Amniotic stem cell (primary cell): ENCODE measurements at places on chromosomes 3 and 15.
A peak's percentile ranks its signal among the peaks of the same experiment; 100 is the strongest.

DNA sequence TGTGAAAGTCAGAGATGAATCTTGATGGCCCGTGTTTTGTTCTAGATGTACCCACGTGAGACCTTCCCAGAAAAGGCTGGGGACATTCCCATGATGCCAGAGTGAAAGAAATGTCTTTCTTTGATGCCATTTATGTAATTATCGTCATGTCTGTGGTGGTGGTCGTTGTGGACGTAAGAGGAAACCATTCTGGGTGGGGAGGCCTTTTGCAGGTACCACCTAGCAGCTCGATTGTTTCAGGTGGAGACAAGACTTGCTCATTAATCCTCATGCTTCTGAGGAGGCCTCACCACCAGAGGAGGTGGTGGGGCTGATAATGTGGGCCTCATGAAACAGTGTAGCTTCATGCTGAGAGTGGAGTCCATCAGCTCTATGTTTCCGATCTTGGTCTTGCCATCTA is 58.1 kb upstream of the USP3 start:
- no peak for DNase-seq

DNA sequence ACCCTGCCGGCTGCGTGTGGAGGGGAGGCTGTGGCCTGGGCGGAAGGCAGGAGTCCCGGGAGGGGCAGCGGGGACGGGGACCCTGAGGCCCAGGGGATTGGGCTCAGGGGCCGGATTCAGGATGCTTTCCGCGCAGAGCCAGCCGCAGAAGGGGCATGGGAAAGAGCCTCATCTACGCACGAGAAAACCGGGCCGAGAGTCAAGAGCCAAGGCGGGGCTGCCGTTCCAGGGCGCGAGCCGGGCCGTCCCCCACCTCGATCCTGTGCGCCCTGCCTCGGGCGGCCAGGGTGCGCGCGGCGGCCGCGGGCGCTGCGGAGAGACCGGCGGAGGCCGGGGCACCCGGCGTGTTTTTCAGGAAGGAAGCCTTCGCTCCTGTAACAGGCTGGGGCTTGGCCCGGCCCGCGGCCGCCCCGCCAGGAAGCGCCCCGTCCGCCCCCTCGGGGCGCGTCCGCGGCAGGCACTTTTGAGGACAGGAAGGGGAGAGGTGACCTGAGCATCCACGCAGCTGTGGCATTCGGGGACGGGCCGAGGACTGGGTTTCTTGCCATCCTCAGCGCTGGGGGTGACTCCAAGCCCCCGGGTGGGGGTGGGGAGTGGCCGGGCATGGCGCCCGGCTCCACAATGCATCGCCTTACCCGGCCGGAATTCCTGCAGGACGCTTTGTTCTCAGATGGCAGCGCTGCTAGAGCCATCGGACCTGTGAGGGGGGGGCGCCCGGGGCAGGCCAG is 62.3 kb upstream of the GATA2 start:
- no peak for DNase-seq

GRCh38 chr3:175386630-175387029 is 527.5 kb downstream of the NAALADL2 start:
- peak; percentile 80 for DNase-seq

- peak; percentile 53 for DNase-seq
Measured at GRCh38 chr15:39135989-39136388, 444.9 kb upstream of the THBS1 start.

DNA sequence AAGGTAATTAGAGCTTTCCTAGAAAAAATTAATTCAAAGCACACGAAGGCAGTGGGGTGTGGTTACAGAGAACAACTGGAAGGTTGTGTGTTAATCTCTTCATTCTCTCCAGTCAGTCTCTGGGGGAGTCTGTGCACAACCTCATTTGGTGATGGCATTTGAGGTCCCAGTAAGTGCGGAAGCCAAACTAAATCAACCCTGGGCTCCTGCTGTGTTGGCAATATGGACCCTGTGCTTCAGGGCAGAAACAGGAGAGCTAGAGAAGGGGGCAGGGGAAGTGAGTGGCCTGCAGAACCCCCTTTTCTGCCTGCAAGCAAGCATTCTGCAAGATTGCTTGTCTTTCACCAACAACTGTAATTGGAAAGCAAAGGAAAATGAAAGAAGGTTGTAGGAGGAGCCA is 195.9 kb upstream of the ST8SIA2 start:
- no peak for DNase-seq

DNA sequence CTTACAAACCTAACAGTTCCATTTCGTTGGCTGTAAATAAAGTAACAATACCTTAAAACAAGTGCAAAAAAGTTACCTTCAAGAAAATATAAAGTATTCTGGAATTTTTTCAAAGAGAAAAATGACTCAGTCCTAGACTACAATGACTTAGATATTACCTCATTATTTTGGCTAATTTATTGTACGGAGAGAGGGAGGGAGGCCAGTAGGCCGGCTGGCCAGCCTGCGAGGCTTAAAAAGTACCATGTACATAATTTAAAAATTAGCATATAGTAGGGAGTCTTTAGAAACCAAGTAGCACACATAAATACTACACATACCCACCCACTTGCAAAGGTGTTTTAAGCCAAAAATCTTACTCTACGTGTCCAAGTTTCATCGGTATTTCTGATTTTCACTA is 41.9 kb upstream of the MAP4 start:
- DNase-seq = no peak

DNA sequence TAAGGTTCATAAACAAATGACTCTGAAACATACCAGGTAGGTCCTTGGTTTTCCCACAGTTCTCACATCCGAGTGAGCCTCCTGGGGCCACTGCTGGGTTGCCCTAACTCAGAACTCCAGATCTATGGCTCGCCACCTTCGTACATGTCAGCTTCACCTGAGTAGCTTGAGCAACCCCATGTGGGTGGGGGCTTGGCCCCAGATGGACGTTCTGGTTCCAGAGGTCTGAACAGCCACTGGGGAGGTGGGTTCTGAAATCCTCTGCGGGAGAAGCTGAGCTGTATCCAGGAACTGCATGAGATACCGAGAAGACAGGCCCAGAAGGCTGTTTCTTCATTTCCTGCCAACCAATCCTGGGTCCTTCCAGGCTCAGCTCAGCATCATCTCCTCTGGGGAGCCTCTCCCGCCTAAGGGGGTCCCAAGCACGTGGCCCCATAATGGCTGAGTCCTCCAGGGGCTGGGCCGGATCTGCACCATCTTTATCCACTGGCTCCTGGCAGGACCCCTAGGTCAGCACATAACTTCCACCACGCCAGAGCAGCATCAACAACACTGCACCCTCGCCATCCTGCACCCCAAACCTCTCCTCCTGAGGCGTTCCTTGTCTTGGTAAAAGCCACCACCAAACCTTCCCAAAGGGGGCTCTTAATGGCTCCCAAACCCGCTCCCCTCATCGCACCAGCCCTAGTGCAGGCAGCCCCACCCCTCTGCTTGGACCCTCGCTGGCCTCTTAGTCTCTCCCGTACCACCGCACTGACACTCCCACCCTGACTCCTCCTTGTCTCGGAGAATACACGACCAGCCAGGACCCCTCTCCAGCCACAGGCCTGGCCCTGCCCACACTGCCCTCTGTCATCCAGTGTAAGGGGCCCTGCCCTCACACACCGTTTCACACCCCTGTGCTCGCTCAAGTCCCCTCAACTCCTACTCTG is 39.8 kb downstream of the PCSK6 start:
- DNase-seq = no peak

DNA sequence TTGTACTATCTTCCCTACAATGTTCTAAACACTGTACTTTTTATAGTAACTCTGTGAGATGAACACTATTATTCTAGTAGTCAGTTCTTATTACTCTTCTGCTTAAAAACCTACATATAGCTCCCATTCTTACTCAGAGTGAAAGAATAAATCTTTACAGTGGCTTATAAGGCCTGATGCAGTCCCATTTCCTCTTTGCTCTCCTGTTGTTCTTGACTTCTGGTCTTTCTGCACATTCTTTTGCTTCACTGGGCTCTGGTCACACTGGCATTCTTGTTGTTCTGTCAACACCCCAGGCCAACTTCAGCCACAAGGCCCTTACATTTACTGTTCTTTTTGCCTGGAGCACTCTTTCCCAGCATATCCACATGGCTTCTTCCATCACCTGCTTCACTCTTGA is 58.2 kb upstream of the TP63 start:
- no peak for DNase-seq

GRCh38 chr3:149277331-149277813 is 55.7 kb upstream of the CP start:
- DNase-seq = peak; percentile 25

DNA sequence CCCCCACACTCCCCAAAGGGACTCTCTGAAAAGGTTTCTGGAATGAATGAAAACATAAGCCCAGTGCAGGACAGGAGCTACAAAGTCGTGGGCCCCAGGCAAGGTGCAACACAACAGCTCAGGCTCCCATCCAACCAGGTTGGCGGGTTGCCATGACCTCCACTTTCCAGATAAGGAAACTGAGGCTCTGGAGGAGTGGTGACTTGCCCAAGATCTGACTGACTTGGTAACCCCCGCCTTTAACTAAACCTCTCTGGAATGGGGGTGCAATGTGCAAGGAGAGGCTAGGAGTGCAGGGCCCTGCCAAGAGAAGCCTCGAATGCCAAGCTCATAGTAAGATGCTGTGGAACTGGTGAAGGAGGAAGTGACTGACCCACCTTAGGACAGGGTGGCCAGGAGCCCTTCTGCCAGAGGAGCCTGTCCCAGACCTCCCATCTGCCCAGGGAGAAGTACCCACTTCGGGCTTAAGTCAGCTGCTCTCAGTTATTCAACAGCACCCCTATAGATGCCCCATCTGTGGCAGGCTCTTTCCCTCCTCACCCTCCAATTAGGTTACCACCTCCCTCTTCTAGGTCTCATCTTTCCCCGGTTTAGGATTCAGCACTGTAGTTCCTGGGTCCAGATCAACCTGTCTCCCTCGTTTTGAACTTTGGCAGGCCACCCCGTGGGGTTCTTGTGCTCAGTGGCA is 553 bp upstream of the TNNC1 start:
- no peak for DNase-seq

DNA sequence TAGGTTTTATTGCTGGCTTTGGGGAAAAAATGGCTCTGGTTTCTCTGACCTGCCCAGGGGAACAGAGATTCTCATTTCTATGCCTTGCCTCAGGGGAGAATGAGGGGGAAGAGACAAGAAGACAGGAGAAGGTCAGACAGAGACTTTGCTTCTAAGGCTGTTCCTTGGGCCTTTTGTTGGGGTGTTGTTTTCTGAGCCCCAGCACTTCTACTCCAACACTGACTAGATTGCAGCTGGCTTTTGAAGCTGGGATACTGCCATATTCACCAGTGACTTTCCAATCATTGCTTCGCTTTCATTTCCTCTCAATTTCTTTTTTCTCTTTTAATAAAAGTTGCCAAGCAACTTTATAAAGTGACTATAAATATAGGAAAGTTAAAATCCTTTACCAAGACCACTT is 143.2 kb upstream of the ARHGEF26 start:
- no peak for DNase-seq

DNA sequence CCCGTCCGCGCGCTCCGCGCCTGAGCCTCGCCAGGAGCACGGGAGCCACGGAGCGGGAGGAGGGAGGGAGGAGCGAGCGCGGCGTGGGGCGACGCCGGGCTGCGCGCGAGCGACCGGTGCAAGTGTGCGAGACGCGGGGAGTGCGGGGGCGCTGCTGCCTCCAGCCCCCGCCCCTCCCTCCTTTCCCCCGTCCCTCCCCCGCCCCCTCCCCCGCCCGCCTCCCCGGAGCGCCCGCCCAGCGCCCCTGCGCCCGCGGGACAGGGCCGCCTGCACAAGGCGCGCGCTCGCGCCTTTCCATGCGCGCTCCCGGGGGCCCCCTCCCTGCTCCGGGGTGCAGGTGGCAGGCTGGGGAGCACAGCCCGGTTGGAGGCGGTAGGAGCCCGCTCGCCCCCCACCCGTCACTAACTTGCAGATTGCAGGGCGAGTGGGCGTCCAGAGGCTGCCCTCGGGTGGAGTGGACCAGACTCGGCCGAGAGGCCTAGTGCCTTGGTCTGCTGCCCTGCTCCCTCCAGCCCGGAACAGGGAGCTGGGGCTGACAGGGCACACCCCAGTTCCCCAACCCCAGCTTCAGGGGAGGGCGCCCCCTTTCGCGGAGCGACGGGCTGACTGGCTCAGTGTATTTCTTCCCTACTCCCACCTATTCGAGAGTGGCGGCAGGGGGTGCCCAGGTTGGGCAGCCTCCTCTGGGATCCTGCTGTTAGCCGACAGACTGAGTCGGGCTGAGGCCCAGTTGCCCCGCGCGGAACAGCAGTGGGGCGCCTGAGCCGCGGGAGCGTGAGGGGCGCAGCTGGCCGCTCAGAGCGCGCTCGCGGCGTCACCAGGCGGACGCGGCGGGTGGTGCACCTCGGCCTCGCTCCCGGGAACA is at the start of gene WNT7A:
Gene WNT7A (minus strand): TSS at position 126 of the 865 bp plus-strand sequence. CDS start 255 bp downstream, outside the sequence.
- no peak for DNase-seq

- no peak for DNase-seq
Measured at GRCh38 chr3:179735321-179735720, 82.5 kb downstream of the USP13 start.

GRCh38 chr3:49177073-49177472 is 5.7 kb downstream of the KLHDC8B start:
- DNase-seq = no peak

DNA sequence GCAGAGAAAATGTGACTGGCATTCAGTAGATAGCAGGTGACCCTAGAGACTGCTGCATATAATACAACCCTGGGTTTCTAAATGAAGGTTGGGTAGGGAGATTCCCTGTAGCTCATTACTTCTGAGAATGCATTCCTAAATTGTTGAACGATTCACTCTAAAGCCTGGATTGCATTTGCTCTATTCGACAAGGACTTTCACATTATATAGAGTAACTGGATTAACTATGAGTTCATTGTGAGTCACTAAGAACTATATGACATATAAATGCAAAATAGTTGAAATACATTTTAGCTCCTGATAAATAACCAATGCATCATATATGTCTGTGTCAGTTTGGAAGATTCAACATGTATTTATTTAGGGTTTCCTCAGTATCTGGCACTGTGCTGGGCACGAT is 294.7 kb upstream of the CCDC54 start:
- DNase-seq = no peak

DNA sequence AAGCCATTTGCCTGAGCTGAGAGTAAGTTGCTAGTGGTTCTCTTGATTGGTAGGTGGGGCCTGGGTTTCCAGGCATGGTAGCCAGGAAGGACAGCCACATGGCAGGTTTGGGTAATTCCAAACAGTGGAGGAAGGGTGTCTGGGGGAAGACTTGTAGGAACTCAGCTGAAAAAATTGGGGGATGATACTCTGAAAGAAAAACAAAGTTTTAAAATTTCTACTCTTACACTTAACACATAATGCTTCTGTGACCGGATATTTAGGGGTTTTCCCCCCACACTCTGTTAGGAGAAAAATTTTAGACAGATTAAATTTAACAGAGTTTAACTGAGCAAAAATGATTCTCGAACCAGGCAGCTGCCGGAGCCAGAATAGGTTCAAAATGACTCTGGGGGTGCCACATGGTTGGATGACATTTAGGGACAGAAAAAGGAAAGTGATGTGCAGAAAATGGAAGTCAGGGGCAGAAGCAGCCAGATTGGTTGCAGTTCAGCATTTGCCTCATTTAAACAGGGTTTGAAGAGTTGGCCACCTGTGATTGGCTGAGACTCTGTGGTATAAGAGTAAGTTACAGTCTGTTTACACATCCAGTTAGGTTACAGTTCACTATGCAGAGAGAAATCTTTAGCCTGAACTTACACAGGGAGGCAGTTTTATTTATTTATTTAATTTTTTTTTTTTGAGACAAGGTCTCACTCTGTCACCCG is 8.1 kb downstream of the B2M start:
- DNase-seq = no peak

- no peak for DNase-seq
Measured at GRCh38 chr15:100544946-100545345, 16.2 kb upstream of the CERS3 start.
